ENCODE measurements at places on chromosomes 3 and 15.

DNA sequence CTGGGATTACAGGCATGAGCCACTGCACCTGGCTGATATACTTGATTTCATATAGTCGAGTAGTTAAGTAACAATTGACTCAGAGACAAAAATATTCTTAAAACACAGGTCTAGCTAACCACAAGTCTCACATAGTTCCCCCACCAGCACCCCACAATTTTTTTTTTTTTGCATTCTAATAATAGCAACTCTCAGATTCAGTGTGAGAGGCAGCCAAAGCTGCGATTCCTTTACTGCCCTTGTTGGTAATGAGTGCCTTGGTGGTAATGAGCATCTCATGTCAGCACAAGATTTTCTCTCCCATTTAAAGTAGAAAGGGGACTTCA is 72.5 kb downstream of the WWTR1 start:
- no peak for DNase-seq

DNA sequence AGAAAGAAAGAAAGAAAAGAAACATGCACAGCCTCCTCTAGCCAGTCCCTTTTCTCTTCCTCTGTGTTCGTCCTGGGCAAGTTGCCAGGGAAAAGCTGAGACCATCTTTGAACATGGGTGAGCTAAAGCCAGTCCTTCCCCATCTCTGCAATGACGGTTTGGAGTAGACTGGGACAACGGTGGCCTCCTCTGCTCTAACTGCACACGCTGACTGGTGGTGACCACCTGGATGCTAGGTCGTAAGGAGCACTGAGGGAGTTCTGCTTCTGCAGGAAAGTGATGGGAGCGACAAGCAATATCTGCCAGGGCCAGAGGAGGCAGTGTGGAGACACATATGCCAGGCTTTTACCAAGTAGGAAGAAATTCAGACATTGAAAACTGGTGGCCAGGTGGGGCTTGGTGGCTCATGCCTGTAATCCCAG is 111.7 kb downstream of the NUP210 start:
- DNase-seq = no peak

DNA sequence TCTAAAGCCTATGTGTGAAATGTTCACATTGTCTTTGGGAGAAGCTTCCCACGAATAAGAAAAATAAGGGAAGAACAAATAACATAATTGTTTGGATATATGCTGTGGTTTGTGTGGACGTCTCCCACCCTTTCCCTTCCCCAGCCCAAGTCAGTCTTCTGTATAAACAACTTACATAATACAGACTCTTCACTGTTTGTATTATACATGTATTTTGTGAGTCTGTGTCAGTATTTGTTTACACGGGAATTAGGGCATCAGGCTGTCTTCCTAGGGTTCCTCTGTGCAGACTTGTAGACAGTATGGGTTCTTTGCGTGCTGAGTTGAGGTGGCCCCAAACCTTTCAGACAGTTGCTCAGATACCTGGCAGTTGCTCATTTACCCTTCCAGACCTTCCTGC is 103.4 kb downstream of the IGF1R start:
- DNase-seq = no peak

DNA sequence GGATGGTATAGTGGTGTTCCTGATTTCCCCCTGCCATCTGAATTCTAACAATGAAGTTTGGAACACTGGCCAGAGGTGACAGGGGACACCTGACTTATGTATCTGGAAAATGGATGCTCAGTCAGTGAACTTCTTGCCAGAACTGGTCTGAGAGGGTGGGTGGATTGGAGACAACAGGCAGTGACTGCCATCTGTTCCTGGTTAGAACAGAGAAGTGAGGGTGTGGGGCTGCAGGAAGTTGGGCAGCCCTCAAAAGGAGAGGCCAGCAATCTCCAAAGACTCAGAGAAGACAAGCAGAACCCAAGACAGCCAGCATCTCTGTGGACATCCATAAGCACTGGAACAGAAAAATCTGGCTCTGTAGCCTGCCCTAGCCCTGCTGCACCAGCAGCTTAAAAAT is 50.5 kb downstream of the ANP32A start:
- DNase-seq = peak; percentile 25

GRCh38 chr3:194080436-194080835 is 55.5 kb upstream of the HES1 start:
- DNase-seq = no peak
